ENCODE measurements at places on chromosomes 6 and 20. TPM values are rescaled to one million over a fixed set of nuclear protein-coding genes. Genes with fewer than 3 reads are reported as not detected.

Gene KIF6
- total RNA-seq, result 0.35 TPM

Gene ENPP1
- total RNA-seq, result 0.16 TPM

Gene ASIP
- total RNA-seq, result not detected

Gene STX11
- total RNA-seq, result 23.2 TPM

Gene FNDC11
- 0.72 TPM for total RNA-seq

Gene TPD52L1
- total RNA-seq, result 0.28 TPM

Gene MSH5
- total RNA-seq, result 52.7 TPM

Gene TCF15
- total RNA-seq, result not detected

Gene RFX6
- total RNA-seq, result not detected

Gene MOG
- total RNA-seq, result not detected

Gene PLEKHG1
- total RNA-seq, result 7.3 TPM

Gene TPBG
- total RNA-seq, result 0.48 TPM

Gene FAM162B
- not detected for total RNA-seq

Gene ARFGEF3
- total RNA-seq, result 0.08 TPM

Gene PTK7
- 6.2 TPM for total RNA-seq

Gene BPIFB2
- total RNA-seq, result not detected

Gene WFDC5
- total RNA-seq, result not detected

Gene CDSN
- not detected for total RNA-seq

Gene TRMT6
- total RNA-seq, result 22.2 TPM

Gene SLC23A2
- 51.7 TPM for total RNA-seq

Gene AGPAT4
- 1.6 TPM for total RNA-seq

Gene CST4
- not detected for total RNA-seq

Gene MYLIP
- 15.2 TPM for total RNA-seq

Gene SIRPD
- 1.1 TPM for total RNA-seq

Gene NUP43
- 34.8 TPM for total RNA-seq

Gene PTPRT
- total RNA-seq, result 0.03 TPM

Gene OR2B6
- 1.7 TPM for total RNA-seq

Gene SPDEF
- not detected for total RNA-seq

Gene TRIM40
- not detected for total RNA-seq

Gene GMEB2
- 14.8 TPM for total RNA-seq

Gene CALHM5
- total RNA-seq, result not detected

Gene VSX1
- total RNA-seq, result not detected

Gene LAMP5
- total RNA-seq, result 0.54 TPM

Gene CTAGE9
- not detected for total RNA-seq

Gene PLA2G7
- total RNA-seq, result not detected

Gene NCOA6
- total RNA-seq, result 18.7 TPM

Gene FHL5
- not detected for total RNA-seq

Gene TRAPPC3L
- not detected for total RNA-seq

Gene HTR1E
- total RNA-seq, result not detected

Gene ZC2HC1B
- 0.36 TPM for total RNA-seq

Gene NCOA5
- 30.3 TPM for total RNA-seq

Gene PAK5
- not detected for total RNA-seq

Gene GSTA2
- total RNA-seq, result not detected

Gene PGBD1
- total RNA-seq, result 3.0 TPM

Gene VIP
- total RNA-seq, result not detected

Gene POM121L2
- not detected for total RNA-seq

Gene RPS18
- 5,774 TPM for total RNA-seq

Gene AVP
- total RNA-seq, result not detected

Gene BPIFA1
- total RNA-seq, result not detected

Gene EYA4
- not detected for total RNA-seq

Gene NCOA3
- 96.2 TPM for total RNA-seq

Gene CD93
- total RNA-seq, result 2.6 TPM

Gene HRH3
- total RNA-seq, result not detected

Gene CNKSR3
- 0.31 TPM for total RNA-seq

Gene CENPB
- 68.3 TPM for total RNA-seq

Gene JAG1
- 3.2 TPM for total RNA-seq

Gene OPRM1
- not detected for total RNA-seq

Gene MOXD1
- total RNA-seq, result 0.87 TPM

Gene BPI
- not detected for total RNA-seq
